ENCODE measurements at places on chromosomes 11 and 22.

DNA sequence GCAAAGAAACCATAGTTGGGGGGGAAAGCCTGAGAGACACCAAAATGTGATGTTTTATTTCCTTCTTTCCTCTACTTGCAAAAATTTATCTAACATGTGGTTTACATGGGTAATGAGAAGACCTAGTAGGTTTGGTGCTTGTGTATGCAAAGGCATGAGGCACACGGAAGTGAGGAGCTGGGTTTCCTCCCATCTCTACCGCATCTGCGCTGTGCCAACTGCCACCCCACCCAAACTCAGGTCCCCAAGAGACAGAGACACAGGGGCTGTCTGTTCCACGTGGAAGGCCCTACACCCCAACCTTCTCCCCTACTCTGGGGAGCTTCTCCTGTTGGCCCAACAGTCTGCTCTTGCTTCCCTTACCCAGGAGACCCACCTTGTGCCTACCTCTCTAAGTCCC, 4.8 kb downstream of the RTL6 start:
- DNase-seq: no peak

- DNase-seq: no peak
Measured at GRCh38 chr11:25943777-25944661, 387.9 kb upstream of the ANO3 start.

GRCh38 chr11:83004746-83005556, 66.7 kb downstream of the RAB30 start:
- peak; percentile 11 for DNase-seq

DNA sequence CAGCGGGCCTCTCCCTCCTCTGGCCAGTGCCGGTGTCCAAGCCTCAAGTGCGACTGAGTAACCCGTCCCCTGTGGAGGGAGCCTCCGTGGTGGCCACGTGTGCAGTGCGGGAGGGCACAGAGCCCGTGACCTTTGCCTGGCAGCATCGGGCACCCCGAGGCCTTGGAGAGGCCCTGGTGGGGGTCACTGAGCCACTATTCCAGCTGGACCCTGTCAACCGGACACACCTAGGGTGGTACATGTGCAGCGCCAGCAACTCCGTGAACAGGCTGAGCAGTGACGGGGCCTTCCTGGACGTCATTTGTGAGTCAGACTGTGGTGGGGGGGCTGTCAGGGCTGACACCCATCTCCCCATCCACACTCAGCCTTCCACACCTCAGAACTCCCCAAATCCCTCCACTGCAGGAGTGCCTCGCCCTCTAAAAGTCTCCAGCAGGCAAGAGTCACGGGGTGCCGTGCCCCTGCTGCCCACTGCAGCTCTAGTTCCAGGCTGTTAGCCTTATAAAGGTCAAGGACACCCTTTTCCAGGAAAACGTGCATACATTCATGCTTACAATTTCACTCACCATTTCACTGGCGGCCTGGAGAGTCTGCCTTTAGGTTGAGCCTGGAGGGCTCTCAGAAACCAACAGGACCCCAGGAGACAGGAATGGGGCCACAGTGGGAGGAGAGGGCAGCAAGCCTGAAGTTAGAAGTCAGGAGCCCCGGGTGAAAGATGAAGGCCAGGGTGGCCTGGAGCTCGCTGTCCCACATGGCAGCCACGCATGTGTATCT, 2.6 kb downstream of the VSIG10L2 start:
- no peak for DNase-seq

DNA sequence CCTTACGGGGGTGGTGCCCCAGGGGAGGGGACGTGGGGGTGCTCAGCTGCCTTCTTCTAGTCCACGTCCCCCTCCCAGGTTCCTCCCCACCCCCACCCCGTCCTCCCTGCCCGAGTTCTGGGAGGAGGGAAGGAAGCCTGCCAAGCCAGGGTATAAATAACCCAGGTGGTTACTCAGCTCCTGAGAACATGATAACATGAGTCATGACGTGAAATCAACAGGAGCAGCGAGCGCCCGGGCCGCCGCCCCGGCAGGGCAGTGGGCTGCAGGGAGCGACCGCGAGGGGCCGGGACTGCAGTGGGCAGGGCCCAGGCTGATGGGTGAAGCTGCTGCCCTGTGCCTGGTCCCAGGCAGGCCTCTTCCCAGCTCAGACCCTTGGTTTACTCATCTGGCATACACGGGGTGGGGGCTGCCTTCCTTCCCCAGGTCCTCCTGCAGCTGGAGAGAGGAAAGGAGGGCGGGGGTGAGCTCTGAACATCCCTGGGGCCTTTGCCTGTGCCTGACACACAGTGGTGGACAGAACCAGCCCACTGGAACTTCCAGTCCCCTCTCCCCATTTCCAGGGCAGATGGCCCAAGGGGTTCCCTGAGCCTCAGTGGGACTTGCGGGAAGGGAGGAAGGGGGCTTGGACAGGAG, 8.8 kb upstream of the PDGFB start:
- peak; percentile 37 for DNase-seq

DNA sequence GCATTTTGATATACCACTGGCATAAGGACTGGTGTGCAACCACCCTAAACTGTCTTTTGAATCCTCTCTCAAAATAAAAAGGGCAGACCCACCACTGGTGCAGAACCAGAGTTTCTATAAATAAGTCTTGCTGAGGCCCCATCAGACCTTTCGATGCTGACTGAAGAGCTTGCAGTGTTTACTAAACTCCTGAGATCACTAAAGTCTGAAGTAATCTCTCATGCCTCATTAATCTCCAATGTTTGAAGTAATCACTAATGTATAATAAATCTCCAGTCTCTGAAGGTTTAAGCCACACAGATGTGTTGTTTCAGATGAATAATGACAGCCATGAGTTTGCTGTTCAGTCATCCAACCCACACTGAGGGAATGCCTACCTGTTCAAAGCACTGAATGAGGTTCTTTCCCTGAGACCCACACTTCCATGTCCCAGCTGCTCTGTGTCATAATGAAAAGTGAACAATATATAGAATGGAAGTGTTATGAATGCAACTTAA, 50.6 kb upstream of the DEUP1 start:
- no peak for DNase-seq

- DNase-seq: no peak
Measured at GRCh38 chr11:73187854-73188253, 30.2 kb upstream of the P2RY2 start.

- DNase-seq: no peak
Measured at GRCh38 chr11:1989953-1990352, 7.7 kb downstream of the H19 start.

DNA sequence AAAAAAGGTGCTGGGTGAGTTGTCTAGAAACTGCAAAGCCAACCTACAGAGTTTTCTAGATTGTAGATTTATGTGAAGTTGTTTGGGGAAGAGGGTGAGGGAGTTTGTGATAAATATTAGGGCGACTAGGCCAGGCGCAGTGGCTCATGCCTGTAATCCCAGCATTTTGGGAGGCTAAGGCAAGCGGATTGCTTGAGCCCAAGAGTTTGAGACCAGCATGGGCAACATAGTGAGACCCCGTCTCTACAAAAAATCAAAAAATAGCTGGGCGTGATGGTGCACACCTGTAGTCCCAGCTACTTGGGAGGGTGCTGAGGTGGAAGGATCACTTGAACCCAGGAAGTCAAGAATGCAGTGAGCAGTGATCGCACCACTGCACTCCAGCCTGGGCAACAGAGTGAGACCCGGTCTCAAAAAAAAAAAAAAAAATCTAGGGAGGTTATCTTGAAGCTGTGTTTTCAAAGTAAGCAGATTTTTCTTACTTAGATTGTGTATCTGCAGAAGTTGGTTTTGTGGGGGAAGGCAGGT, 844 bp downstream of the APOL6 start:
- no peak for DNase-seq

GRCh38 chr11:134151083-134151747, 72.6 kb downstream of the NCAPD3 start:
- no peak for DNase-seq

- no peak for DNase-seq
Measured at GRCh38 chr22:48750826-48751440, 1076.7 kb downstream of the BRD1 start.

DNA sequence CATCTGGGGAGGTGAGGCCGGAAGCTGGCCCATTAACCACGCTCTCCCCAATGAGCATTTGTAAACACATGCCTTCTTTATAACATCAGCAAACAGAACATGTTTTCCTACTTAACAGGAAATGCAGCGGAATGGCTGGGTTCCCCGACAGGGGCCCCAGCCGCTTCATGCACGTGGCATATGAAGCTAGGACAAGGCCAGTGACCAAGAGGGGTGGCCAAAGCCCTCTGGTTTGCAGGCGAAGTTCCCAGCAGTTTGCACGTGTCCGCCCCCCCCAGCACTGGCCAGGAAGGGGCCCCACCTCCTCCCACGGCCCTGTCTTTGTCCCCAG, 38.7 kb upstream of the LINC01488 start:
- DNase-seq: no peak

DNA sequence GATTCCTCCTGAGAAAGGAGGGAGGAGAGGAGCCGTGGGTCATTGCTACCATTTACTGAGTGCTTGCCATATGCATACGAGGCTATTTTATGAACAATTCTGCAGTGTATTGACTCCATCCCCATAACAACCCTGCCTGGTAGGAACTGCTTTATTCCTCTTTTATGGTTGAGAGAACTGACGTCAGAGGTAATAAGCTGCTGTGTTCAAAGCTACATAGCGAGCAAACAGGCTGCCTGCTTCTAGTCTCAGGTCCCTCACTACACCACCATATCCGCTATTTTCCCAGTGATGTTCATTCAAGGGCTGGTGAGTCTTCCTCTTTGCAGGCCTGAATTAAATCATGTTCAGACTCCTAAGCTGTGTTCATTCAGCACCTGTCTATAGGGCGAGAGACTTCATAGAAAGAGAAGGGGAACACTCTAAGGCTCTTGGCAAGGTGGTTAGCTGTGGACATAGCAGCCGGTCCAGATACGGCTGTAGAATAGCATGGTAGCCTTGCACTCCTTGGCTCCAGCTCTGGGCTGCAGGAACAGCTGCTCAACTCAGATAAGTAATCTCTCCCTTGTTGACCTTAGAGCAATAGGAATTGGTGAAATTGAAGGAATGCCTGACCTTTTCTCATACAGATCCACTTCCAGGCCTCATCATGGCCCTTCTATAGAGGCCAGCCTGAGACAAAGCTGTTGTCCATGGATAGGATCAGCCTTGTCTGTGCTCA, 82.6 kb downstream of the MICAL2 start:
- DNase-seq: no peak

- DNase-seq: no peak
Measured at GRCh38 chr11:65862191-65862735, 2.0 kb downstream of the MUS81 start.

- no peak for DNase-seq
Measured at GRCh38 chr11:117855186-117855845, 21.1 kb downstream of the FXYD6 start.

DNA sequence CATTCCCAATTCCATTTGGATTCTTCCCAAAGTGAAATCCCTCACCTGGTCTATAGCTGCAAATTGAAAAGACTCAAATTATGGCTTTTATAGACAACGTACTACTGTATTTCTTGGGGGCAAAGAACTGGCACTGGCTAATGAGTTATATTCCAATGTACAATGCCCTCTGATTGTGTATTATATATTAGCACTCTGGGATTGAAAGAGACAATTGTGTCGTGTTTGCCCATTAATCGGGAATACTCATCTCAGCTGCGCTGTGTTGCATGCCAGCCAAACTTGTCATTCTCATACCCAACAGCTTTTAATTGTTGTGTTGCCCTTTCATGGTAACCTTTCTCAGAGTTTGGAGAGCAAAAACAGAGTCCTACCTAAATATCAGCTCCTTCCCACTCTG, 55.0 kb upstream of the ZBTB44 start:
- no peak for DNase-seq

DNA sequence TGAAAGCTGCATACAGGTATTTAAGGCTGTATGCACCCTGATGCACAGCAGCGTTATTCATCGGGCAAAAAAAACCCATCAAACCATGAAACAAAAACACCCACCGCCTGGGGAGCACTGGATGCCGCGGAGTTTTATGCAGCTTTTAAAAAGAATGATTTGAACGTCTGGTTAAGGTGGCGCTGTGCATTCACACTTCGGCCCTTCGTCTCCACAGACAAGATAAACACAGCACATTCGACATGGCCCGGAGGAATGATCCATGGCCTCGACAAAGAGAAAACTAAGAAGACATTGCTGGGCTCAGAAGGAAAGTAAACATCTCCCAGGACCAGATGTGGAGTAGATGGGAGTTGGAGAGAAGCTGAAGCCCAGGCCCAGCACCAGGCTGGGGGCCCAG, 40.8 kb upstream of the GAL start:
- DNase-seq: no peak

GRCh38 chr11:58142761-58143160, 17.4 kb upstream of the OR9I1 start:
- no peak for DNase-seq

- no peak for DNase-seq
Measured at GRCh38 chr11:128240546-128240945, 346.8 kb downstream of the ETS1 start.

DNA sequence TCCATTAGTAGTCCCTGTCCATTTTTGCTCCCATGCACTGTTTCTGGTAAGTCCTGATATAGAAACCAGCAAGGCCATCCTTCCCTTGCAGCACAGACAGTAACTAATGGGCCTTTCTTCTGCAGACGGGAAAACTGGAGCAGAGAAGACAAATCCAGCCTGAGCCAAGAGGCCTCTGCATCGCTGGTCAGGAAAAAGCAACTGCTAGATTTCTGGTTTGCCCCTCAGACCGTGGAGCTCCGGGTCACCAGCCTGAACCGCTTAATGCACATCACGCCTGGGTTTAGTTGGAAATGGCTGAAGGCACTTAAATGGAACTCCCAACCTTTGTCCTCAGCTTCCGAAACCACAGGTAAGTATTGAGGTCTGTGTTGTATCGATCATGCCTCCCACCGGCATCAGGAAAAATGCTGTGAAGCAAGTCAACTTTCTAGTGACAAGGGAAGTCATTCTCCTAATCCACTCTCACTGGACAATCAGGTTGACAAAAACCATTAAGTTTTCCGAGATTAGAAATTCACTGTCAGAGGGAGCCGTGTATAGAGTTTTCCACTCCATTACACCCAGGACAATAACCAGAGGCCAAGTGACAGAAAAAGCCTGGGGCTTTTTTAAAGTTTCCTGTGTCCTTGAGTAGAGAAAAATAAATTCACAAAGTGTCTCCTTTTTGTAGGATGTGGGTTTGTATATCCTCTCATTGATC, 14.8 kb upstream of the LMO2 start:
- DNase-seq: no peak

GRCh38 chr22:26437694-26438392, 8.8 kb downstream of the ASPHD2 start:
- no peak for DNase-seq

DNA sequence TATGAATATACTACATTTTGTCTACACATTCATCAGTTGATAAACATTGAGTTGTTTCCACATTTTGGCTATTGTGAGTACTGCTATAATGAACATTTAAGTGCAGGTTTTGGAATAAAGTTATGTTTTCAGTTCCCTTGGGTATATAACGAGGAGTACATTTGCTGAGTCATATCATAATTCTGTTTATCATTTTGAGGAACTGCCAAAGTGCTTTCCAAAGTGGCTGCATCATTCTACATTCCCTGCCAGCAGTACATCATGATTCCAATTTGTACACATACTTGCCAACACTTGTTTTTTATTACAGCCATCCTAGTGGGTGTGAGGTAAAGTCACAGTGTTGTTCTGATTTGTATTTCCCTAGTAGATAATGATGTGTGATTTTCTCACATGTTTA, 1458.6 kb upstream of the TENM4 start:
- DNase-seq: no peak
